ENCODE measurements at places on chromosomes 4 and X.

DNA sequence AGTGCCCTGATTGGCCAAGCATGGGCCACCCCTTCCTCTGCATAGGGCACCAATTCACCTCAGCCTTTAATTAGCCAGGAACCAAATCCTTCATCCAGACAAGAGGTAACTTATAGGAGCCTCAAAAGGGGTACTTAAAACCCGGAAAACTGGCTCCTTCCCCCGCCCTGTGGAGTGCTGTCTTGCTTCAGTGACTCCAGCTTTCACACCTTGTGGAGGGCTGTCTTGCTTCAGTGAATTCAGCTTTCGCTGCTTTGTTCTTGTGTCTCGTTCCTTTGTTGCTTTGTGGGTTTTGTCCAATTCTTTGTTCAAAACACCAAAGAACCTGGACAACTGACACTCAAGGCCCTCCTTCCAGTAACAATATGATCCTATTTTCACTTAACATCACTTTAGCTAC lies 82.2 kb upstream of the FRG1 start:
- DNase-seq = no peak

DNA sequence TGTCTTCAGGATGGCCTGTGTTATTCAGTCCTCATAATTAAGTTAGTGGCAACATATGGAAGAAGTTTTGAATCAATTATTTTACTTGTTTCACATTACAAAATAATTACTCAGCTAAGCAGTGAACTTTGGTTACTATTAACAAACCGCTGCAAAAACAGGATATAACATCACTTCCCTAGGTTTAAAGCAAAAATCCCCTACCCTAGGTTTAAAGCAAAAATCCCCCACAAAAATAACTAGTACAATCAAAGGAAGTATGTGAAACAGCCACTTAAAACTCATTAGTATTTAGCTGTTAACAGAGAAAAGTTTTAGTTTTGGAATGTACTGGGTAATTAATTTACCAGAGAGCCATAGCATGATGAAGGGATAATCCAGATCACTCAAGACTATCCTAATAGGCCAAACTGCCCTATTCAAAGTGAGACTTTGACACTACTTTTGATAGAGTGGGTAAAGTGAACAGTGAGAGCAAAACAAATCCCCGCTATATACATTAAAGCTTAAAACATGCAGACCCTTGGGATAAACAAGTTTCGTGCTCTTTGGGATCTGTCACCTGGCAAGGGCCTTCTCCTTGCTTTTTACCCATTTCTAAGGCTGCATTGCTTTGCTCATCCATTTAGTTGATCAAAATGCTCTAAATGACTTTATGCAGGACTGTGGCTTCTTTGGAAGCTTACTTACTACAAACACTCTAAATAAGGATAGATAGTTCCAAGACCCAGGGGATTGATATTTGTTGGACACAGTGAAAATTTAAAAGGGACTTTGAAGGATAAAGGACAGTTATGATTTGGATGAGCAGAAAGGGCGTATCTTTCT lies 36.4 kb upstream of the GPR174 start:
- DNase-seq = no peak

GRCh38 chrX:24480400-24480865 lies 15.3 kb downstream of the PDK3 start:
- peak; percentile 2 for DNase-seq

DNA sequence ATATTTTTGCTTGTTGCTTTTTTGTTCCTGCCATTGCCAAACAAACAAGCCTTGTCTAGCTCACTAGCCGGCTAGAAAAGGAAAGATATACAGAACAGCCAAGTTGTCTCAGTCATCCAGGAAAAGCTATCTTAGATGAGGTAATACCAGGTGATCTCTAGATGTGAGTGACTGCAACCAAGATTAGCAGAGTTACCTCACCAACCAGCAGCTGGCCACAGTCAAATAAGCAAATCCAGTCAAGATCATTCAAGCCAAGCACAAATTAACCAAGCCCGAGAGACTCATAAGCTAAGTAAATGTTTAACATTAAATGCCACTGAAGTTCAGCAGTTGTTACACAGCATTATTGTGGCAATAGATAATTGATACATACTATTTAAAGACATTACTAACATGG lies 108.6 kb downstream of the CENPC start:
- DNase-seq = peak; percentile 47

- no peak for DNase-seq
These were observed 8.3 kb upstream of the XK start for GRCh38 chrX:37677243-37677642.

- no peak for DNase-seq
These were observed 30.3 kb downstream of the RGS12 start for GRCh38 chr4:3323071-3323481.

- DNase-seq = no peak
These were observed 58.0 kb upstream of the ZC4H2 start for GRCh38 chrX:65034292-65034667.

DNA sequence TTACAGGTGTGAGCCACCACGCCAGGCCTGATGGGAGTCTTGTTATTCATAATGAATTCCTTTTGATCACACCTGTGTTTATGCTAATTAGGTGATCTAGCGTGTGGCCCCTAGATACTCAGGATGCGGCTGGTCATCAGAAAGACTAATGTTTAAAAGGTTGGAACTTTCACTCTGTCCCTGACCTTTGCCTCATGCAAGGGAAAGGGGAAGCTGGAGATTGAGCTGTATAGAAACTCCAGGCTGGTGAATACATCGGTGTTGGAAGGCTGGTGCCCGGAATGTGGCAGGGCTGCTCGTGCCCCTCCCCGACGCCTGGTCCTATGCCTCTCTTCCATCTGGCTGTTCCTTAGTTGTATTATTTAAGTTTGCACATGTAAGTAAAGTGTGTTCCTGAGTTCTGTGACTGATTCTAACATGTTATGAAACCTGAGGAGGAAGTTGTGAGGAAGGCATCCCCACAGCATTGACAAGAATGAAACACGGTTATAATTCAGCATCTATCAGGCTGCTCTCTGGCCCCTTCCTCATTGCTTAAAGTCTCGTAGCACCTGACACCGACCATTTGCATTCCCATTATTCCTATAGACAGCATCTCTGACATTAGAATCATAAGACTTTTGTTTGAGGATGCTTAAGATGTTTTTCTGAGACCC lies 28.9 kb downstream of the CASP3 start:
- no peak for DNase-seq

- DNase-seq = no peak
These were observed 92.0 kb downstream of the PHEX start for GRCh38 chrX:22124098-22124497.

GRCh38 chr4:81454948-81455347 lies 16.8 kb downstream of the RASGEF1B start:
- DNase-seq = no peak

- DNase-seq = no peak
These were observed 7.0 kb downstream of the QRFPR start for GRCh38 chr4:121373841-121374240.

DNA sequence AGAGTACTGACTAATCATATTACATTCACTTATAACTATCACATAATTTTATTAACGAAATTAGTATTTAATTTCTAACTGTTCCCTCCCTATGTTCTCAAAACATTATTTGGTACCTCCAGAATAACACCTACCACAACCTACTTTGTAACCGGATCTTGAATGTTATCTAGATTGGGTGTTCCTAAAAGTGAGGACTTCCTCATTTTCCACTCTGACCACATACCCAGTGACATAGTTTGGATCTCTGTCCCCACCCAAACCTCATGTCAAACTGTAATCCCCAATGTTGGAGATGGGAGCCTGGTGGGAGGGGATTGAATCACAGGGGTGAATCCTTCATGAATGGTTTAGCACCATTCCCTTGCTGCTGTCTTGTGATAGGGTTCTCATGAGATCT lies 21.8 kb downstream of the NR3C2 start:
- no peak for DNase-seq

DNA sequence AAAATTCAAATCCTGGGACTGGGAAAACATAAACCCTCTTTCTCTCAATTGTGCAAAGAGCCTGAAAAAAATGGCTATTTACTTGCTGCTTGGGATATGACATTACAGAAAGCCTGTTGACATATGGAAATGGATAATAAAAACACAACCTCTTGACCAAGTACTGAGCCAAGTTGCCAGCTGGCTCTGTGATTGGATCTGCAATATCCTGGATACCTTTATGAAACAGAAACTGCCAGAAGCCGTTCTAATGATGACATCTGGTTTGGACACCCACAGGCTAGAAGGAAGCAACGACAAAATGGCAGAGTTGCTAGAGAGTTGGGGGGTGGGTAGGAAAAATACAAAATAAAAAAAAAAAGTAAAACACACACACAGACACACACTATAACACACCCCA lies 481.4 kb downstream of the FAT4 start:
- DNase-seq = no peak

DNA sequence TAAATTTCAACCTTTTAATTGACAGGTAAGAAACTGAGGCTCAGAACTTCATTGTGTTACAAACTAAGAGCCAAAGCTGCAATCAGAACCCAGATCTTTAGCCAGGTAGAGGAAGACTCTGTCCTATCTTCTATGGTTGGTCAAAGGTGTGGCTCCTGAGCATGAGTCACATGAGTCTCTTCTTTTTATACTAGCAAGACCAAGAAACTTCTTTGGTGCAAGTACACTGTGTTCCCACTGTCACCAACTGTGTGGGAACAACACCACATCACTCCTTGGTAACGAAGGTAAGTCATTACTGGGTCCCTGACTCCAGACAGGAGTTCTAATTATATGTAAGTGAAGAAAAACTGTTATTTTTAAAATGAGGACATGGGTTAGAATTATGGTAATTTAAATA lies 290.1 kb downstream of the INPP4B start:
- DNase-seq = no peak

- no peak for DNase-seq
These were observed 46.9 kb downstream of the ATP10D start for GRCh38 chr4:47531954-47532321.
